ENCODE measurements at places on chromosomes 7 and 10. TPM values are rescaled to one million over a fixed set of nuclear protein-coding genes. Genes with fewer than 3 reads are reported as not detected.
A peak's percentile ranks its signal among the peaks of the same experiment; 100 is the strongest.

GRCh38 chr10:24737001-24737400, 13.3 kb upstream of the ARHGAP21 start:
- no peak overlapping the region for H3K27ac ChIP-seq
- DNase-seq: no peak
- H3K27me3 ChIP-seq: no peaks in the 10 kb centered on the region
- H3K36me3 ChIP-seq: no peaks in the 10 kb centered on the region

- no peak overlapping the region for H3K27ac ChIP-seq
- H3K36me3 ChIP-seq: no peaks in the 10 kb centered on the region
- no peaks in the 10 kb centered on the region for H3K4me1 ChIP-seq
- no peaks in the 10 kb centered on the region for H3K27me3 ChIP-seq
- DNase-seq: no peak
- H3K4me3 ChIP-seq: no peak overlapping the region
Observed at GRCh38 chr10:21100190-21100589, 203.1 kb upstream of the NEBL start.

DNA sequence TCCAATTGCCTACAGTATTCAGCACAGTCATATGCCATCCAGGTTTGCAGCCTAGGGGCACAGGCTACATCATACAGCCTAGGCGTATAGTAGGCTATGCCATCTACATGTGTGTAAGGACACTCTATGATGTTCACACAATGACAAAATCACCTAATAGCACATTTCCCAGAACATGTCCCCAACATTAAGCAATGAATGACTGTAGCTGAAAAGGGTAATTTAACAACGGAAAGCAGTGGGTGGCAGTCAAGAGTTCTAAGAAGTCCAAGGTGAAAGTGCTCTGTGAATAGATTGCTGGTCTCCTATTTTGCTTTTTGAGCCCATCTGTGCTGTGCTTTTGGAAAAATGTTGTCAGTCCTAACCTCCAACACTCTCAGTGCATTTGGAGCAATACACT, 162.6 kb downstream of the KLF6 start:
- no peak for DNase-seq
- H3K36me3 ChIP-seq: peaks cover 4% of the 10 kb centered on the region
- H3K27ac ChIP-seq: no peak overlapping the region
- H3K27me3 ChIP-seq: no peaks in the 10 kb centered on the region
- H3K4me1 ChIP-seq: peaks cover 7% of the 10 kb centered on the region

DNA sequence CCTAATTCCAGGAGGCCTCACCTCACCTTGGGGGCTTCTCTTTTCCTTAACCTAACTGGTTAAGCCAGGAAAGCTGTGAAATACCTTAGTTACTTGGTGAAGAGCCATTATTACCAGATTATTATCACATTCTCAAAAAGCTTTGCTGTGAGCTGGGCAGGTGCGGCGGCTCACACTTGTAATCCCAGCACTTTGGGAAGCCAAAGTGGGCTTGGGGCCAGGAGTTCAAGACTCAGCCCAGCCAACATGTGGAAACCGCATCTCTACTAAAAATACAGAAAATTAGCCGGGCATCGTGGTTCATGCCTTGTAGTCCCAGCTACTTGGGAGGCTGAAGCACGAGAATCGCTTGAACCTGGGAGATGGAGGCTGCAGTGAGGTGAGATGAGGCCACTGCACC, 102.4 kb upstream of the KLF6 start:
- peak overlapping the region; percentile 78 for H3K4me3 ChIP-seq
- DNase-seq: no peak
- peaks cover 31% of the 10 kb centered on the region for H3K4me1 ChIP-seq
- H3K27me3 ChIP-seq: no peaks in the 10 kb centered on the region

DNA sequence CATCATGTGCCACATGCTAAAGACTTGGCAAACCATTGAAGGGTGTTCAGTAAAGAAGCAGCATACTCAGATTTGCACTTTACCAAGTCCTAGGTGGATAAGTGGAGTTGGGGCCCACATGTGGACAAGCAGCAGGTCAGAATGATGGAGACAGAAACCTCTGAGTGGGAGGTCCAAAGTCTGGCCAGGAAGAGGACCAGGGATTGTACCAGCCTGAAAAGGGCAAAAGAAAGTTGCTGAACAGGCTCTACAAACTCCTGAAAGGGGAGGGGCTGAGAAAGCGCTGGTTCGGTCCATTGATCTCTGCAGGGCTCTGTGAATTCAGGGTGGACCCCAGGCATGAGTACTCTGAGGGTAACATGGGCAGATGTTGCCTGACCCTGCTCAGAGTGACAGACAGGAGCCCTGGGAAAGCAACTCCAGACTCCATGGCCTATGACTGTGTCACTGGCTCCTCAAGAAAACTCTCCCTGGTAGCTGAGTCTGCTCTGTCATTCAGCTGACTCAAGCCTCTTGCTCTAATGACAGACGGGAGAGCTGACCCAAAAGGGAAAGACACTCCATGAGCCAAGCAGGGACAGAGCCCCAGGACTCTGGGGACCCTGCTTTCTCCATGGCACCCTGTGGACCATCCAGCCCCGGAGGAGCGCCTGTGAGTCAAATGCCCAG, 68.5 kb downstream of the TBXAS1 start:
- no peaks in the 10 kb centered on the region for H3K36me3 ChIP-seq
- no peak overlapping the region for H3K27ac ChIP-seq
- no peaks in the 10 kb centered on the region for H3K4me1 ChIP-seq
- H3K4me3 ChIP-seq: no peak overlapping the region
- DNase-seq: no peak

DNA sequence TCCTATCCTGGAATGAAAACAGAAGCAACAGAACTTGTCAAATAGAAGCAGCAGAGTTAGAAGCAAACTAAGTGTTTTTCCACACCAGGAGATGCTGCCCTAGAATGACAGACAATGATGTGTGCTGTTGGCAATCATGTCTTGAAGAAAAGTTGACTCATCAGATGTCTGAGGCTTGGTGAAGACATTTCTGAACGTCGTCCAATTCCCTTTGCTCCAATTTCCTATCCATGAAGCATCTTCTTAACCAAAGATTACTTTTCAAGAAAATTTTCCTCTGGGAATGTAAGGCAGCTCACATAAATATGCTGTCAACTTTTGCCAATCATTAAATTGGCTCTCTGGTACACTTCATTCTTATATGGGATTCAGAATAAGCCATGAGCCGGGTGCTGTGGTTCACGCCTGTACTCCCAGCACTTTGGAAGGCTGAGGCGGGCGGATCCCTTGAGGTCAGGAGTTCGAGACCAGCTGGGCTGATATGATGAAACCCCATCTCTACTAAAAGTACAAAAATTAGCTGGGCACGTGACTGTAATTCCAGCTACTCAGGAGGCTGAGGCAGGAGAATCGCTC, 34.6 kb downstream of the MALSU1 start:
- no peak overlapping the region for H3K4me3 ChIP-seq
- no peaks in the 10 kb centered on the region for H3K4me1 ChIP-seq
- H3K27me3 ChIP-seq: peaks cover 33% of the 10 kb centered on the region
- peaks cover 2% of the 10 kb centered on the region for H3K36me3 ChIP-seq
- no peak for DNase-seq

- H3K27ac ChIP-seq: no peak overlapping the region
- H3K4me3 ChIP-seq: no peak overlapping the region
- H3K36me3 ChIP-seq: no peaks in the 10 kb centered on the region
- H3K27me3 ChIP-seq: peaks cover 43% of the 10 kb centered on the region
- no peak for DNase-seq
Observed at GRCh38 chr10:58963101-58963534, 213.3 kb upstream of the PHYHIPL start.

DNA sequence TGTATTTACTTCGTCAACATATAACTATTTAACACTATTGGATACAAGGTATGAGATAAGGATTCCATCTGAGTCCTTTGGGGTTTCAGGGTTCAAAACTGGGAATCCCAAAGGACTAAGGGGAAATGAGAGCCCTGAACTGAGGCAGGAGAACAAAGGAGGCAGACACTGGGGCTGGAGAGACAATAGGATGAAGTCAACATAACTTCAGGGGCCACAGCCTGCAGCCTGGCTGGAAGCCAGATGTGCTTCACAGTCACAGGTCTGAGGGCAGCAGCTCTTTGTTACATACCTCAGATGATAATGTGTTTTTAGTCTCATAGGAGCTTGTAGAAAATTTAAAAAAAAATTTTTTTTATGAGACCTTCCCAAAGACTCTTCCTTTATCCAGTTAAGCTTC, 73.3 kb downstream of the NRF1 start:
- H3K4me3 ChIP-seq: no peak overlapping the region
- no peak for DNase-seq
- H3K36me3 ChIP-seq: peaks cover 8% of the 10 kb centered on the region
- peaks cover 18% of the 10 kb centered on the region for H3K4me1 ChIP-seq
- peak overlapping the region; percentile 77 for H3K27ac ChIP-seq
- no peaks in the 10 kb centered on the region for H3K27me3 ChIP-seq

DNA sequence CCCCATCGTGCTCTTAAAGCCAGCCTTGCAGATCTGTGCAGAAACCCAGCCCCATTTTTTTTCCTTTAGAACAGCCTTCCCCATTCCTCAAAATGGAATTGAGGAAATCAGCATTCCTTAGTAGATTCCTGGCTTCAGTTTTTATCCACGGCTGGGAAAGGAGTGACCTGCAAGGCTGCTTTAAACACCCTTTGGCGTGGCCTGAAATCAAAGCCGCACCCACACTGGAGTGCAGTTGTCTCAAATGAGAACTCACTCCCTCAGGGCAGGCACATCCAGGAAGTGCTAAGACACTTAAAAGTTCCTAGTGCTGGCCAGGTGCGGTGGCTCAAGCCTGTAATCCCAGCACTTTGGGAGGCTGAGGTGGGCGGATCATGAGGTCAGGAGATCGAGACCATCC, 34.8 kb downstream of the HTR5A start:
- no peaks in the 10 kb centered on the region for H3K4me1 ChIP-seq
- H3K27me3 ChIP-seq: peaks cover 46% of the 10 kb centered on the region
- no peaks in the 10 kb centered on the region for H3K36me3 ChIP-seq
- DNase-seq: no peak
- H3K4me3 ChIP-seq: no peak overlapping the region

The HOXA7 gene
- total RNA-seq: not detected

The PNLIPRP3 gene
- not detected for total RNA-seq

The CFAP58 gene
- total RNA-seq: not detected

The TACR2 gene
- not detected for total RNA-seq

GRCh38 chr10:13990946-13991345, 339.8 kb downstream of the FRMD4A start:
- no peak overlapping the region for H3K4me3 ChIP-seq
- peaks cover 33% of the 10 kb centered on the region for H3K4me1 ChIP-seq
- no peak for DNase-seq
- H3K36me3 ChIP-seq: no peaks in the 10 kb centered on the region
- no peak overlapping the region for H3K27ac ChIP-seq
- no peaks in the 10 kb centered on the region for H3K27me3 ChIP-seq

The ZNF467 gene
- 3.3 TPM for total RNA-seq

The CALML3 gene
- not detected for total RNA-seq

The LRRTM3 gene
- total RNA-seq: not detected

DNA sequence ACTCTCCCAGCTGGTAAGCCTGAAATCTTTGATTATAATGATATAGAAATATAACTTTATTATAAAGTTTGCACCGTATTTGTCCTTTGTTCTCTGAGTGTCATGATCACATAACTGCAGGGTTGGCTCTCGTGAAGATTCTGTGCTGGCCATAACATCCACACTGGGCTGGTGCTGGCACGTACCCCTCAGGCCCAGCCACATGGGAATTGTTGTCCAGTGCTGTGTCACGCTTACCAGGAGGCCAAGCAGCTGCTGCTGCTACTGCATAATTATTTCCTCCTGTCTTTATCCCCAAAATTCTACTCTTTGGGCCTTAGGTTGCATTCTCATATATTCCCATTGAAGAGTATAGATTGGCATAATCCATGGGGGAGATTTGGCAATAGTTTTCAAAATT, 20.8 kb upstream of the UCN3 start:
- H3K27me3 ChIP-seq: peaks cover 8% of the 10 kb centered on the region
- no peaks in the 10 kb centered on the region for H3K36me3 ChIP-seq
- no peak for DNase-seq
- H3K4me1 ChIP-seq: peaks cover 5% of the 10 kb centered on the region
- H3K4me3 ChIP-seq: no peak overlapping the region

The ADCY1 gene
- not detected for total RNA-seq

DNA sequence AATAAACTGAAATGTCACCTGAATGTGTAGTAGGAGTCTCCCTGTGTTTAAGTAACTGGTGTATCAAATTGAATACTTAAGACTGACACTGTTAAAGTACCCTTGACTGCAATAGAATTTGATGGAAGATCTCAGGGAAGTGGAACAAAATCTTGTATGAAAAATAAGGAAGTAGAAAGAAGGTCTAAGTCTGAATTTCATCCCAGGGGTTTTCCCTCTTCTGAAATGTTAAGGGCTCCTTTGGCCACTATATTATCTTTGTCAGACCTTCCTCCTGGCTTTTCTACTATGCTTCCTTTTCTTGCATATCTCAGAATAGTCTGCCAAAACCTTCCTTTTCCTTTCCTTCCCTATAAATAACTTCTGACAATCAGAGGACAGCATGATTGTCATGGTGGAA, 59.6 kb downstream of the BLNK start:
- peaks cover 3% of the 10 kb centered on the region for H3K36me3 ChIP-seq
- no peaks in the 10 kb centered on the region for H3K4me1 ChIP-seq
- no peak overlapping the region for H3K27ac ChIP-seq
- peaks cover 60% of the 10 kb centered on the region for H3K27me3 ChIP-seq
